ENCODE measurements at places on chromosomes 12 and 14.
A peak's percentile ranks its signal among the peaks of the same experiment; 100 is the strongest.

GRCh38 chr12:110965574-110965973 lies 45.2 kb upstream of the MYL2 start:
- DNase-seq = no peak

DNA sequence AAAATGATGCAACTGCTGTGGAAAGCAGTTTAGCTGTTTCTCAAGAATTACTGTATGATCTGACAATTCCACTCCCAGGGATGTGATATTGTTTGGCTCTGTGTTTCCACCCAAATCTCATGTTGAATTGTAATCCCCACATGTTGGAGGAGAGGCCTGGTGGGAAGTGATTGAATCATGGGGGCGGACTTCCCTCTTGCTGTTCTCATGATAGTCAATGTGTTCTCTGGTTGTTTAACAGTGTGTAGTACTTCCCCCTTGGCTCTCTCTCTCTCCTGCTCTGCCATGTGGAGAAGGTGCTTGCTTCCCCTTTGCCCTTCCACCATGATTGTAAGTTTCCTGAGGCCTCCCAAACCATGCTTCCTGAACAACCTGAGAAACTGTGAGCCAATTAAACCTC lies 93.4 kb upstream of the CPM start:
- no peak for DNase-seq

- no peak for DNase-seq
Measured at GRCh38 chr14:78605025-78605762, 435.0 kb downstream of the NRXN3 start.

GRCh38 chr12:39441963-39442830 lies 723 bp downstream of the KIF21A start:
- DNase-seq = peak; percentile 7

DNA sequence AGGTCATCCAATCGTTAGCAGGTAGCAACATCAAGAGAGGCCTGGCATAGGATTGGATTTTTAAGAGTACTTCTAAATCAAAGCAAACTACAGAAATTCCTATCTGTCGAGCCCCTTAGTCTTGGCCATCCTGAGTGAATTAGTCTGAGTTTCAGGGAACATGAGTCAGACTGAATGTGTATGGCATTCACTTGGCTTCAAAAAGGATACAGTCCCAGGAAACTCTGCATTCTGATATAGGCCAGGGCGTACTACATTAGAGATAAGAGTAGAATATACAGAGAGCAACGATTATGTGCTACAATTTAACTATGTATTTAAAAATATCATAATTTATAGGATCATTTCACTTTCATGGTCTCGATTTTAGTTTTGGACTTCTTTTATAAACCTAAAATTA lies 242.2 kb downstream of the SOX5 start:
- DNase-seq = no peak

DNA sequence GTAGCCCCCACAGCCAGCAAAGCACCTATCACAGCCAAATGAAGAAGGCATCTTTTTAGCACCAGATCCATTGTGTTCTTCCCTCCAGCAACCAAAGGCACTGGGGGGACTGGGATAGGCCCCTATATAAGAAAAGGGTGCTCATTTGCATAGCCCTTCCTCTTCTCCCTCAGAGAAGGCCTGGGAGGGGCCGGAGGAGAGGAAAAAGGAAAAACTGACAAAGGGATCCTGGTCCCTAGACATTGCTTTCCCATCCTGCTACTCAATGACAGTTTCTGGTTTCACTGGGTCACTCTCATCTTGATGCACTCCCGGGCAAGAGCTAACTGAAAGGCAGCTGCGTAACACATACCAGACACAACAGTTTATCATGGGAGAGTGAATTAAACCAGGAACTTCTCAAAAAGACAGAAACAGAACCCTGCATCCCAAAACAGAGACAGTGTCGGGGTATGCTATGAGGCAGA lies at the start of gene PMEL:
TSS of gene PMEL (minus strand) at position 102 of the 467 bp plus-strand sequence. CDS start at position 71, 31 bp downstream.
- no peak for DNase-seq

All from stimulated activated CD4-positive, alpha-beta T cell treated with anti-CD3 and anti-CD28 coated beads, Interleukin-12 subunit alpha, Interleukin-12 subunit beta, amount 100 ng/mL, for 24 hours (primary cell).